Activated CD8-positive, alpha-beta memory T cell treated with anti-CD3 and anti-CD28 coated beads for 4 hours (primary cell): ENCODE measurements at places on chromosomes 1 and 21.

GRCh38 chr21:18384771-18385170, 18.8 kb downstream of the TMPRSS15 start:
- no peak for DNase-seq

GRCh38 chr1:151635479-151636072, 23.7 kb downstream of the SNX27 start:
- DNase-seq = no peak

DNA sequence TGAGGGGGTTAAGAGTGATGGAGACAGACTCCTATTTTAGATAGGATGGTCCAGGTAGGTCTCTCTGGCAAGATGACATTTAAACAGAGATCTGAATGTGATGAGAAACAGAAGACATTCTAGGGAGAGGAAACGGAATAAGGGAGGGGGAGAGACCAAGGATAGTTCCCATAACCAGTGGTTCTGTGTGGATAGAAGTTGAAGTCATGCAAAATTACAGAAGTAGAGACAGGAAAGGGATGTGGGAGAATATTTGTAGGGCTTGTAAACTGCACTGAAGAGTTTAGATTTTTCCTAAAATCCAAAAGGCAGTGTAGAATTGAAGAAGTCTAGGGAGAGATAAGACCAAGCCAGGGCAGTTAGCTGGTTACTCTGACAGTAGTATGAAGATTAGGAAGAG, 200.6 kb downstream of the GRIK1 start:
- no peak for DNase-seq

DNA sequence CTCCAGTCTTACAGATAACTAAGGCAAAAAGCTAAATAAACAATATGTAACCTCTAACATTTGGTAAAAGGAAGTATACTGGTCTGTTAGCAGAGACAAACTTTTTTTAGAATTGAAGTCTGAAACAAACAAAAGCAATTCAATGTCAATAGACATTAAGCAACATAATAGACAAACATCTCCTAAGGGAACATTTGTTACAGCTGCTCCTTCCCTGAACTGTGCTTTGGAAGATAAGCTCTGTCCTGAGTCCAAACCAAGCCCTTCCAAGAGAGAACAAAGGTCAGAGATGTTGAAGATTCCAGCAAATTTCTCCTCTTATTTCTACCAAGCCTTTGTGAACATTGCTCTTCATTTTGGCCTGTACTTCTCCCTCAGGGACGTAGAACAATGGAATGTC, 25.3 kb downstream of the FMO2 start:
- no peak for DNase-seq

GRCh38 chr1:57860325-57860724, 436.5 kb upstream of the DAB1 start:
- DNase-seq = no peak

GRCh38 chr1:205270764-205271163, 43.0 kb downstream of the TMCC2 start:
- DNase-seq = no peak

DNA sequence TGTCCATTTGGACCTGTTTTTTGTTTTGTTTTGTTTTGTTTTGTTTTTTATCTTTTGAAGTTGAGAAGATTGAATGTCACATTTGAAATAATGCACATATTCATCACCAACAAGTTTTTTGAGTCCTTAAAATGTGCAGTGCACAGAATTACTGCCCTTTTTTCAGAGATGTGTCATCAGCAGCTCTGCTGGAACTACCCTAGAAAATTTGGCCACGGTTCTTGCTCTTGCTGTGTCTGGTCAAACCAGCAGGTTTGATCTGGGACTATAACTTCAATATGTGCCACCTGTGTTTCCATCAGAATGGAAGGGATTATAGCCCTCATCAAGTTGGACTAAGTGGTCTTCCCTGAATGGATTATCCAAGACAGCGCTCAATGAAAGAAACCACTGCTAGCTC, 24.1 kb upstream of the CNN3 start:
- no peak for DNase-seq

DNA sequence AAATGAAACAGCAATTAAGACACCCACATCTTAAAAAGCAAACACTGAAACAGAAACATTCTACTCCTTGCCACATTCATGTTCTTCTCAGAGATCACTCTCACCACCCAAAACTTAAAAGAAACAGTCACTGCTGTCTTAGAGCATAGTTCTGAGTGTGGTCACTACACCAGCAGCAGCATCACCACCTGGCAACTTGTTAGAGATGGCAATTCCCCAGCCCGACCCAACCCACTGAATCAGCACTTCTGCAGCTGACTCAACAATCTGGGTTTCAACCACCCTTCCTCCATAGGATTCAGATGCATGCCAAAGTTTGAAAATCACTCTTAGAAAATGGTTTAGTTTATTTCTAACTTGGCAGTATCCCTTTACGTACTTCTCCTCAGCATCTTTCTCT, 126.1 kb downstream of the CDC42BPA start:
- no peak for DNase-seq

GRCh38 chr1:228415221-228415620, 1.4 kb downstream of the TRIM17 start:
- DNase-seq = no peak

- no peak for DNase-seq
Observed at GRCh38 chr1:52164604-52165003, 22.7 kb downstream of the ZFYVE9 start.

GRCh38 chr1:206792939-206793607, 20.8 kb upstream of the IL10 start:
- DNase-seq = no peak

DNA sequence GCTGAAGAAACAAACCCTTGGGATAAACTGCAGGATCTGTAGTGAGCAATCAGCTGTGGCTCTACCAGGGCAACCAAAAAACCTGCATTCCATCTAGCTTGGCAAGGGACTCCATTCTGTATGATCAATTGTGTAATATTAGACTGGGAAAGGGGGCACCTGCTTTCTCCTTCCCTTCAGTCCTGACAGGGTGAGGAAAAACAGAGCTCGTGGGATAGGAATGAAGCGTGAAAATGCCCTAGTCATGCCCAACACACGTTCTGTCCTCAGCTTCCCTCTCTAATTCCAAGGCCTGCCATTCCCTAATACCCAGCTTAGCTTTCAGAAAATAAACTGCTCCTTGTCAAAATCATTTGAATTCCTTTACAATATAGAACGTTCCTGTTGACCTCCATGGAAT, 442.3 kb downstream of the PLPP3 start:
- no peak for DNase-seq

DNA sequence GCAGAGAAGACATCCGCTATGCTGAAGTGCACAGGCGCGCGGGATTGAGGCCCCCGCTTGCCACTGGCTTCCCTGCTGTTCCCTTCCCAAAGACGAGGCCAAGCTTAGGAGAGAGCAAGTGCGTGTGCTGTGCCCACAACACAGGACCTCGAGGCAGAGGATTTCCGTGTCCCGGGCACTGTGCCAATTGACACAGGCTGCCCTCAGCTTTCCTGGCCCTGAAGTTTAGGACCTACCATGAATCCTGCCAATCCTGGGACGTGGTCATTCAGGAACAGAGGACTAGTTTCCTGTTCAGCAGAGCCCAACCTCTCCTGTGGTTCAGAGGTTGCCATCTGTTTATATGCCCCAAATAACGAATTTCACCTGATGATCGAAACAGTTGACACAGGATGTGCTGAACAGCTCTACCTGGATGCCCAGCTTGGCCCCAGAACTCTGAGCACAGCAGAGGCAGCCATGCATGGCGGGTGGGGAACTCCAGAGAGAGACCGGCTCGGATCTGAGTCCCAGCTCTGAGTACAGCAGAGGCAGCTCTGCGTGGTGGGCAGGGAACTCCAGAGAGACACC, 22.0 kb downstream of the SLC37A1 start:
- no peak for DNase-seq

DNA sequence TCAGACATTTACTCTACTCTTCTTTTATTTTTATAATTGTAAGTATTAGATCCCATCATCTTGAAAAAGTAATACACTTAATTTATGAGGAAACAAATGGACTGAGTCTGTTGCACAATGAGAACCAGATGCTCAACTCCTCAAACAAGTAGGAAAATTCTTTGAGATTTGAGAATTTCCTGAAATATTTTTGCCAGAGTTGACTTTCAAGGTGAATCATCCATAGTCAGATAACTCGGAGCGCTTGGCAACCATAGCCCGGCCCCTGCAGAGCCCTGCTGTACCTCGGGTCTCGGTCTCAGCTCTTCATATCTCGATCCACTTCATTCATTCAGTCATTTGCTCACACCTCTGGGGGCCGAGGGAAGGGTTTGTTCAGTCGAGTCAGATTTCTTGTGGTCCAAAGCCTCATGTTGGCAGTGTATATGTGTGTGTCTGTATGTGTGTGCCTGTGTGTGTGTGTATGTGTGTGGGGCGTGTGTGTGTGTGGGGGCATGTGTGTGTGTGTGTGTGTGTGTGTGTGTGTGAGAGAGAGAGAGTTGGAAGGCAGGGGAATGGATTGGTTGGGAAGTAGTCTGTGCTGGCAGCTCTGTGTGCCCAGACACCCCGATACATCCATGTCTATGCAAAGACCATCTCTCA, 18.1 kb upstream of the PCP4 start:
- no peak for DNase-seq

- no peak for DNase-seq
Observed at GRCh38 chr1:98490099-98490498, 171.4 kb upstream of the SNX7 start.

DNA sequence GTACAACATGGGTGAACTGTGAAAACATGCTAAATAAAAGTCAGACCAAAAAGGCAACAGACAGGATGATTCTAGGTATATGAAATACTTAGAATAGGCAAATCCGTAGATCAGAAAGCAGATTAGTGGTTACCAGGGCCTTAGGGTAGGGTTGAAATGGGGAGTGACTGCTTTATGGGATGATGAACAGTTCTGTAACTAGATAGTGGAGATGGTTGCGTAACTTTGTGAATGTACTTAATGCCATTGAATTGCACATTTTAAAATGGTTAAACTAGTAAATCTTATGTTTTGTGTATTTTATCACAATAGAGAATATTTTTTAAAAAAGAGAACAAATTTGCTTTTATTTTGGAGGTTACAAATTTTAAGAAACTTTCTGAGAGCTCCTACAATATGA, 17.4 kb downstream of the ZNF326 start:
- no peak for DNase-seq

DNA sequence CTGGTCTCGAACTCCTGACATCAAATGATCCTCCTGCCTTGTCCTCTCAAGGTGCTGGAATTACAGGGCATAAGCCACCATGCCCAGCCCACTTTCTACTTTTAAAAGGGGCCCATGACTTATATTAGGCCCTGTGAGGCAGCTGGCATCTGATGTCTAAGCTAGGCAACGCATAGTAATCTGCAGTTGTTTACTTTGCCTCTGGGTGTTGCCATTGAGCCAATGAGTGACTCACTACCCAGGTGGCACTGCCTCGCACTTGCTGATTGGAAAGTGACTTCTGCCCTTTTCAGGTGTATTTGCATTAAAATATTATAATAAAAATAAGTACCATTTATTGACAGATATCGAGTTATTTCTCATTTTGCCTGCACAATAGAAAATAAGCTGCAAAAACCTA, 84.9 kb downstream of the KIF14 start:
- no peak for DNase-seq

DNA sequence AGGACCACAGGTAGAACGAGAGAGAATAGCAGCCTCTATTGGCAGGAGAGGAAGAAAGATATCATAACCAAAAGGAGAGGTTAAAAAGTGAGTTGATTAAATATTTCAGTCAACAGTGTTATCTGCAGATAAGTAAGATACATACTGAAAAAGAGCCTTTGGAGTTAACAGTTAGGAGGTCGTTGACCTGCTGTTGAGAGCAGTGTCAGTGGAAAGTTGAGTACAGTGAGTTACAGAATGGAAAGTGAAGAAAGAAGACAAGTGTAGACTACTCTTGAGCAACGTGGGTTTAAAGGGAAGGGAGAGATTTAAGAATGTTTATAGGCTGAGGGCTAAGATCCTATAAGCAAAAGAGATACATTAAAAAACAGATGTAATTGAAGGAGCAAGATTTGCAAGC, 30.2 kb downstream of the GNAT2 start:
- no peak for DNase-seq

- DNase-seq = no peak
Observed at GRCh38 chr1:94961582-94961981, 34.7 kb upstream of the CNN3 start.

DNA sequence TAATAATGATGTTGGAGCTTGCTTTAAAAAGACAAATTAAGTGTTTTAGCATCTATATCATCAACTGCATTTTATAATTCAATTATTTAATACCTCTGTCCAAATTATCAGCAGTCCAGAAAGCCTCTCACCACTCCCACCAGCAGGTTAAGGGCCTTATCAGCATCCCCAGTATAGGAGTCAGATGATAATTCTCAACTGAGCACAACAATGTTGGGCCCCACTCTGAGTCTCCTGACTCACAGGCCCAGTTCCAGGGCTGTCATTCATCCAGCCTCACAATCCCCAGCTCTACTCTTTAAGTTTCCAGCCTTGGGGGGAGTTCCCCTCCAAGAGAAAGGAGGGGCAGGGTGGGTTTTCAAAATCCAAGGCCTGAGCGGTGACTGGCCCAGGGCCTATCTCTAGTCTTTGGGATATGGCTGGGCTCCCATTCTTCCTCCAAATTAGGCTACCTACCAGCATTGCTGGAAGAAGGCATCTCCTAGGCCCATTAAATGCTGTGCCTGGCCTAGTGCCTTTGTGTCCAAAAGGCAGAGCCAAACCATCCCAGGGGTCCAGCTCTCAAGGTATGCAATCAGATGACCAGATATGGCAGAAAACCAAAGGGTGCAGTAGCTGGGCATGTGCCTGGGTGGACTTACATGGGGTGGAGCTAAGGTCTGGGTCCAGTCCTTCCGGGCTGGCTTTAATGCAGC, 134.1 kb downstream of the GLUL start:
- DNase-seq = no peak

DNA sequence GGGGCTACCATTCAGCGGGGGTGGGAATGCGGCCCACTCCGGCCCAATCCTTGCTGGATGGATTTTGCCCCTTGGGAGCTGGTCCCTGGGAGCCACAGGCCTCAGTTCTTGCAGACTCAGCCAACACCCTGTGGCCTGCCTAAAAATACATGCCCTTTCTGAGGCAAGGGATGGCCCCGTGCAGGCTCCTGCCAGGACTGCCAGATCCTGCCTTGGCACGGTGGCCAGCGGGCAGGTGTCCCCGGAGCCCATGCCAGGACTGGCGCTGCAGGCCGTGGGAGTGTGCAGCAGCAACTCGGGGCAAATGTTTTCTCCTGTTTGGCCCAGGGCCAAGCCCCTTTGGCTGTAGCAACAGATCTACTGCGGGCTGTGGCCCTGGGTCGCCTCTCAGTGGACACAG, 1.6 kb upstream of the PANK4 start:
- DNase-seq = no peak

GRCh38 chr1:149899460-149900284, at the start of gene BOLA1:
TSS of gene BOLA1 (plus strand) at chr1:149899568. CDS start at chr1:149900060, 492 bp downstream.
- DNase-seq = peak; percentile 63

GRCh38 chr1:169109561-169110134, 3.2 kb downstream of the ATP1B1 start:
- DNase-seq = no peak

- DNase-seq = no peak
Observed at GRCh38 chr1:53592985-53593757, 134.0 kb downstream of the DMRTB1 start.
